ENCODE measurements at places on chromosomes 1 and 21. TPM values are rescaled to one million over a fixed set of nuclear protein-coding genes. Genes with fewer than 3 reads are reported as not detected.

GSTM5 gene
- 3.8 TPM for total RNA-seq

SH3BGR gene
- total RNA-seq = 21.6 TPM

- no peak for DNase-seq
Measured at GRCh38 chr1:56382929-56383328, 196.4 kb downstream of the PLPP3 start.

DNA sequence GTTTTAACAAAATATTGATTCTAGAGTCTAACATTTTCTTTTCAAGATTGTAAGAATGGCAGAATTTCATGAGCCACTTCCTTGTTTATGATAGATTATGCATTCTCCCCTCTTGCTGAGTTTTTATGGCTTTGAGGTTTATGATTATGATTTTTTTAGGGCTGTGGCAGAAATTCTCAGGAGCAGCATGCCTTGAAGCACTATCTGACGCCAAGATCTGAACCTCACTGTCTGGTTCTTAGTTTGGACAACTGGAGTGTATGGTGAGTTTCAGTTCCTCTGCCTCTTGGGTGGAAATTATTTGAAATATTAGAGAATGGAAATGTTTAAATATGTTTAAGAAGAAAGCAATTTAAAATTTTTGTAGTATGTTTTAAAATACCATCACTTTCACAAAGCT, 10.2 kb downstream of the USP16 start:
- DNase-seq = no peak

- no peak for DNase-seq
Measured at GRCh38 chr1:150066838-150067183, 765 bp upstream of the VPS45 start.

DNA sequence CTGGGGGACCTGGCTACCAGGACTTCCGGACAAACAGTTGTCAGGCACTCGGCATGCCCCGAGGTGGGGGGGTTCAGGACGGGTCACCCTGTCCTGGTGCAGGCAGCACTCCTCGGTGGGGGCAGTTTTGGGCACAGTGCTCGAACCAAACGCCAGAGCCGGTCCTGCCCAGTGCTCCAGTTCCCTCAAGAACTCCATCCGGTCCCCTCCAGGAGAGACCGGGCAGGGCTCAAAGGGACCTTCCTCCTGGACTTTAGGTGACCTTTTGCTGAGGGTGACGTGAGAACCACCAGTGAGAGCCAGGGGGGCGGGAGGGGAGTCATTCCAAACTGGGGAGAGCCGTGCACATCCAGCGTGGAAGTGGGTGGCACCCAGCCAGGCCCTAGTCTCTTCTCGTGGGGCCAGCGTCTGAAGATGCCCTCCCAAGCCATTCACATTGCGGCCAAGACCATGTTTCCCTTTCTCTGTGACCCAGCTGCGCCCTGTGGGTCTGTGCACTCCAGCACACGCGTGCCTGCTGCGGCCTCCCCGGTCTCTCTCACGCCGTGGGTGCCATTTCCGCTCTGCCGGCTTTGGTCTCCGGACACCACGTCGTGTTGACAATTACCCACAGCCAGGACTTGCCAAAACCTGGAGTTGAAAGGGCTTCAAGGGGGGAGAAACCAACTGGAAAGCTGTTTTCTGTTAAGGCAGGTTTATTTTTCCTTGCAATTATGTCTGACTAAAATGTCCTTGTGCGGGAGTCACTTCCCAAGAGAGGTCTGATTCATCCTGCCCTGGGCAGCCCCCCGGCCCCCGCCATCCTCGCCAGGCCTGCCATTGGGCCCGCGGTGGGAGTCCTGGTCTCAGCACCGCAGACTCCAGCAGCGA, 178.8 kb upstream of the ARHGEF16 start:
- DNase-seq = no peak

- no peak for DNase-seq
Measured at GRCh38 chr21:26138615-26139257, 31.8 kb downstream of the APP start.

GRCh38 chr1:170734412-170735175, 70.7 kb downstream of the PRRX1 start:
- DNase-seq = no peak

DNA sequence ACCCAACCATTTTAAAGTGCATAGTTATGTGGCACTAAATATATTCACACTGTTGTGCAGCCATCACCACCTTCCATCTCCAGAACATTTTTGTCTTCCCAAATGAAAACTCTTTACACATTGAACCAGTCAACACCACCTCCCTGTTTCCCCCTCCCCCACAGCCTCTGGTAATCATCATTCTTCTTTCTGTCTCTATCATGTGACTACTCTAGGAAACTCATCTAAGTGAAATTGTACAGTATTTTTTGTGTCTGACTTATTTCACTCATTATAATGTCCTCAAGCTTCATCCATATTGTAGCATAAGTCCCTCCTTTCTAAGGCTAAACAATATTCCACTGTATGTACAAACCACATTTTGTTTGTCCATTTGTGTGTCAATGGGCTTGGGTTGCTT, 128.0 kb downstream of the RUNX1 start:
- no peak for DNase-seq

DNA sequence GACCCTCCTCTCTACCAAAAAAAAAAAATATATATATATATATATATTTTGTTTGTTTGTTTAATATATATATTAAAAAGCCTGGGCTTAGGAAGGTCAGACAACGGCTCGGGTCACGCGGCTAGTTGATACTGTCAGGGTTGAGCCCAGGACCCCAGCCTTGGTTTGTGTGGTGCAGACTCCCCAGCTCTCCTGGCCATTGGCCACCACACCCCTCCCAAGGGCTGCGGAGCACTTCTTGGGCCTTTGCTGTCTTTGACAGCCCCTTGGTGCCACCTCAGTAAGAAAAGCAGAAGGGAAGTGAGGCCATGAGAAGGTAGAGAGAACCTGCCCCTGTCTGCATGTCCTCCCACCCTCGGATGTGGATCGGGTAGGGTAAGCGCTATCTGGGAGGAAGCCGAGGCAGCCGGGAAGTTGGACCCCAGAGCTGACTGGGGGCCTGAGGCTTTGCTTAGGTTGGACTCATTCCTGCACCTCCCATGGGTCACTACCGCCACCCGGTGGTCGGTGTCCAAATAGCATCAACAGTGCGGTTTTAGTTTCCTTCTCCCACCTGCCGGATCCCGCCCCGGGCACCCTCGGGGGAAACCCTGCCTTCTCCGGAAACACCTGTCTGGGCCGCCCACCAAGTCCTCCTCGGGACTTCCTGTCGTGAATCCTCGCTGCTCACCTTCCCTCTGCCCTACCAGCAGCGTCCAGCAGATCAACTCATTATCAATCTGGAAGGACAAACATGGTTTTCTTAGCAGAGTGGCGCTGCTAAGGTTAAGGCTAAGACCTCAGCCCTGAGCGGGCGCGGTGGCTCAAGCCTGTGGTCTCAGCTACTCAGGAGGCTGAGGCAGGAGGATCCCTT, 29.8 kb upstream of the GNPAT start:
- DNase-seq = peak; percentile 77

- DNase-seq = no peak
Measured at GRCh38 chr1:230753191-230753585, 6.0 kb downstream of the CAPN9 start.

- no peak for DNase-seq
Measured at GRCh38 chr1:77742011-77742555, 17.6 kb downstream of the USP33 start.

DNA sequence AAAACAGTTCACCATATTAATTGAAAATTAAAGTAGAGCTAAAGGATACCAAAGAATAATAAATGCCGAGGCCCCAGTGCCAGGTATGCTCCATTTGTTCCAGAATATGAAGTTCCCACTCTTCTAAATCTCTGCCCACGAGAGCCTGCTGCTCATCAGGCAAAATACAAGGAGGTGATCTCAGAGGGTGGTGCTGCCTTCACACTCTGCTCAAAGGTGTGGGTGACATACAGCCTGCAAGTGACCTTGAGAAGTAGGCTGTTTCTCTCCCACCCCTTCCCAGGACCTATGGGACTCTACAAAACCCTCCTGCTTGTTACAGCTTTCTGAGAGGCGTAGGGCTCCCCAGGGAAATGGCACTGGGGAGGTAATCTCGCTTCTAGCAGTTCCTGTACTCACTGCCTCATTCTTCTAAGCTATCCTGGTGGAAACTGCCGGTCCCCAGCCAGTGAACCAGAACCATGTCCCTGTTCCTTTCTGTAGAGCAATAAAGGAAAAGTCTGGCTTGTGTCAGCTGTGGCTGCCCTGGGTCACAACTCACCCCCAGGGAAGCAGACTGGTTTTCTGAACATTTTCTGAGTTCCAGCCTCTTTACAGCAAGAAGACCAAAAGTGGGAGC, 26.9 kb upstream of the DPT start:
- DNase-seq = no peak
